Activated gamma-delta T cell treated with anti-CD3 and anti-CD28 coated beads, Interleukin-2, amount 50 U/mL, for 16 hours (primary cell): ENCODE measurements at places on chromosomes 13 and 19.

- DNase-seq = no peak
These were observed 12.4 kb upstream of the TINCR start for GRCh38 chr19:5580161-5580571.

GRCh38 chr19:55118401-55118991 lies 1.1 kb upstream of the PPP1R12C start:
- DNase-seq = no peak

- DNase-seq = no peak
These were observed 224.8 kb downstream of the NHLRC3 start for GRCh38 chr13:39263033-39263432.

DNA sequence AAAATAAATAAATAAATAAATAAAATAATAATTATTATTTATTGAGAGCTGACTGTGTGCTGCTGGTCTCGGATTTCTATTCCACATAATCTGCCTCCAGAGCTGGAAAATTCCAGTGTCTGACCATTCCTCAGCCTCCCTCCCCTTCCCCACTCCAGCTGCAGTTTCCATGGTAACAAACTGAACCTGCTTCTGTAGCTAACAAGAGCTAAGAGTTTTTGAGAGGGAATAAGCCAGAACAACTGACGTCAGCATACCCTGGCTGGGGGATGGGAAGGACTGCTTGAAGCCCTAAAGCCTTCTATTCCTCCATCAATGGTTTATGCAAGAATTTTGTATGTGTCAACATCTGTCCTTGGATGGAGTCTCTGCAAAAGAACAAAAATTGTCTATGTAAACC lies 26.0 kb upstream of the PEG3 start:
- DNase-seq = no peak

- DNase-seq = no peak
These were observed 1733.7 kb upstream of the PCDH20 start for GRCh38 chr13:63149375-63149774.

DNA sequence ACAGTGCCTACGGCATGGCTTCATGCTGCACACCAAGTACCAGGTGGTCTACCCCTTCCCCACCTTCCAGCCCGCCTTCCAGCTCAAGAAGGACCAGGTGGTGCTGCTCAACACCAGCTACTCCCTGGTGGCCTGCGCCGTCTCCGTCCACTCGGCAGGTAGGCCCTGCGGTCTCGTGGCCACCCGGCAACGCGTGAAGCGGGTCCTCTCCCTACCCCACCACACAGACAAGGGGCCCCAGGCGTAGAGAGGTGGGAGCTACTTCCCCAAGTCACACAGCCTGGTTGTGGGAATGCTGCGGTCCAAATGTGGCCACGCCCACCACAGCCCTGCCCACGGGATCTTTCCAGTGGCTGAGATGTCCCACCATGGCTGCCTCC lies 4.0 kb downstream of the DCAF15 start:
- DNase-seq = no peak

- DNase-seq = no peak
These were observed 63.8 kb downstream of the ING1 start for GRCh38 chr13:110777251-110777820.

DNA sequence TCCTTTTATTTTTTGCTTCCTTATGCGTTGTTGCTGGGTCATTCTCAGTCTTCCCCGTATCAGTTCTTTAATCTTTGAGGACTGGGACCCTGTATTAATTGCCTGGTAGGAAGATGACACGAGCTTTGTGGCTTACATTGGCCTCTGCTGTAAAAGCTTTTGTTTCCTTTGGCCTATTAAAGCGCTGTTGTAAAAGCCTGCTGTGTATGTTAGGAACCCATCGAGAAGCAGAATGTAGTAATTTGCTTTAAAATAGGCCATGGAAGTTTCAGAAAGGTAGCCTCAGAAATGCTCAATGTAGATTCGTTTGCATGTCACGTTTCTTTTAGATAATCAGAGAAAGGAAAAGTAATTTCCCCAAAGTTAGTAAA lies 257.5 kb upstream of the STARD13 start:
- no peak for DNase-seq

DNA sequence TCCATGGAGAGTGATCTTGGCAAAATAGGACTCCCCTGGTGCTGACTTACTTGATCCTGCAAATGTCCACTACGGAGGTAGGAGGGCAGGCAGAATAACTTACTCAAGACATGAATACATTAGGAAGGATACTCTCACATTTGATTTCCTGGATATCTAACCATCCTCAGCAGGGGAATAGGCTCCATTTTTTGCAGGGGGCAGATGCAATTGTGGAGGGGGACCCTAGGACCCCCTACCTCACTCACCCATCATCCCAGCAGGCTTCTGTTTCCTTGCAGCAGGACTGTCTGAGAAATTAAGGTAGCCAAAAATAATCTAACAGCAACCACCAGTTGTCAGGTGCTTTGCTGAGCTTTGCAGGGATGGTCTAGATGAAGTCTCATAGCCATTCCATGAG lies 482.0 kb downstream of the ZNF536 start:
- DNase-seq = no peak

DNA sequence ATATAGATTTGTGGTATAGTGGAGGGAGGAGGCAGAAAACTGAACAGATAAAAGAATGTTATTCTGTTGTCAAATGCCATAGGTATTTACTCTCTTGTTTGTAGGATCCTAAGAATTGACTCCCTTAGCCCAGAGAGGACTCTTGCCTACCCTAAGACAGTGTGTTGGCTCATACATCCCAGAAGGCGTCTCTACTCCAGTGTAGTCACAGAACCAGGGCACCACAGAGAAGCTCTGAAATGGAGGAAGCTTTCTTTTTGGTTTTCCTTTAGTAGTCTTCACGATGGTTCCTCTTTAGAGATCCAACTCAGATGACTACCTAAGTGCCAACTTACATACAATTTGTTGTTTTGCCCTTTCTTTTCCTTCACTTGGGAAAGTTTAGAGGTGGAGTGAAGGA lies 14.0 kb downstream of the GPR183 start:
- DNase-seq = no peak

DNA sequence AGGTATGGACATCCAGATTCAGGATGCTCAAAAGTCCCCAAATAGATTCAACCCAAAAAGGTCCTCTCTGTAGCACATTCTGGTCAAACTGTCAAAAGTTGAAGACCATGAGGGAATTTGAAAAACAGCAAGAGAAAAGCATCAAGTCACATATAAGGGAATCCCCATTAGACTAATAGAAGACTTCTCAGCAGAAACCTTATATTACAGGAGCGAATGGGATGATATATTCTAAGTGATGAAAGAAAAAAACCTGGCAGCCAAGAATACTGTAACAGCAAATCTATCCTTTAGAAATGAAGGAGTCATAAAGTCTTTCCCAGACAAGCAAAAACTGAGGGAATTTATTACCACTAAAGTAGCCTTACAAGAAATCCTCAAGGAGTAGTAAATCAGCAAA lies 29.7 kb downstream of the FXYD5 start:
- DNase-seq = no peak

DNA sequence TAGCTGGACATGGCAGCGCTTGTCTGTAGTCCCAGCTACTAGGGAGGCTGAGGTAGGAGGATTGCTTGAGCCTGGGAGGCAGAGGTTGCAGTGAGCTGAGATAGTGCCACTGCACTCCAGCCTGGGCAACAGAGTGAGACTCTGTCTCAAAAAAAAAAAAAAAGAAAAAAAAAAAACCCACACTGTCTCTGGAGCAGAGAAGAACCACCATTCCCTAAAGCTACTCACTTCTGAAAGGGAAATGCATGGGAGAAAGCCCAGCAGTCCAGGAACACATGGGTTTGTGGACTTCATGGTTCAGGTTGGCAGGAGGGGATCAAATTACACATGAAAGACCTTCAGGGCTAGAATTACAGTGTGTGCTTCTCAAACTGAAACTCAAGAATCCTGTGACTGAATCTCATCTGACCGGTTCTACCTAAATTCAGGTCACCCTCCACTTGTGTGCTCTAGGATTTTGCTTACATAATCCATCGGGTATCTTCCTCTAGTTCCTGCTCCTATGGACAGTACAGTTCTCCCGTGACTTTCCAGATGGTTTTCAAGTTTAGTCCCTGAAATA lies 30.2 kb upstream of the CPB2 start:
- DNase-seq = no peak

- no peak for DNase-seq
These were observed 1.0 kb downstream of the SNRNP70 start for GRCh38 chr19:49086296-49086695.

GRCh38 chr13:52158629-52159158 lies 703 bp downstream of the NEK3 start:
- DNase-seq = no peak

- DNase-seq = no peak
These were observed 128.9 kb downstream of the COG6 start for GRCh38 chr13:39784347-39784746.

DNA sequence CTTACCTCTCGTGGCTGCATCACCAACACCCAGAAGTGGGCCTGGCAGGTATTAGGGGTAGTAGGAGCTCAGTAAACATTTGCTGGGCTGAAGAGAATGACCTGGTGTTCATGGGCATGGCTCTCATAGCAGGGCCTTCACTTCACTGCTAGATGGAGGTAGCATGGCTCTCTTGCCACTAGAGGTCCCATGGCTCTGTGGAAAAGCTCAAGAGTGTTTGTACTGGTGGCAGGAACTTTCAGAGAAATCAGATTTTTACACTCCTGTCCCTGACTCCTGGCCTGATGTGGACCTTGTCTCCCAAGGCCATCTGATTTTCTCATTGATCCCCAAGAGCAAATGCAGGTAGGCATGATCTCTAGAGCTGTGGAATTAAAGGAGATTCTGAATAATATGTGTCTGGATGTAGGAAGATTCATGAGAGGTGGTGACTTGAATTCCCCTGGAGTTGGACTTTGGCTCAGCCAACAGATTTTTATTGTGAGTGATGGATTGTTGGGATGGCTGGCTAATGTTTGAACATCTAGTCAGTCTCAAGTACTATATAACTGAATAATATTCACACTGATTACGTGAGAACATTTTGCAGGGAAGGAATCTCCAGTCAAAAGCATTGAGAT lies 5.7 kb downstream of the ZNF574 start:
- no peak for DNase-seq

DNA sequence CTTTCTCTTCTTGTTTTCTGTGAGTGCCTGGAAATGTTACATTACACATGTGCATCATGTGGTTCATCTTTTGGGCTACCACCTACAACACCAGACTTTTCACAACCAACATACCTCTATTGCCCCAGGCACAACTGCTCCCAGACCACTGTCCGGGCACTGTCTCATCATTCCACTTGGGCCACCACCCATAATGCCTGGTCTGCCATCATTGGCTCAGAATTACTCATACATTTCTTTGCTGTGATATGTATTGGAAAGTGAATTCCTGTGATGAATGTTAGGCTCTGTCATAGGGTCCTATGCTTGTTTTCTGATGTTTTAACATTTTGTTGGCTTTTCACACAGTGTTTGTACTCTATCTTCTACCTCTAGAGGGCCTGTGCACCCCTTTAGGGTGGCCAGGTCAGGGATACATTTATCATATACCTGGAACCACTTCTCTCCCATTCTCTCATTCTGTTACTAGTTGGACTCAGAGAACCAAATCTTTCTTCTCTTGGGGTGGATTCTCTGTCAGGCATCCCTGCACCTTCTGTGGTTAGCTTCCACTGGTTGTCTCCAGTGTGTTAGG lies 172.8 kb downstream of the NHLRC3 start:
- DNase-seq = no peak

DNA sequence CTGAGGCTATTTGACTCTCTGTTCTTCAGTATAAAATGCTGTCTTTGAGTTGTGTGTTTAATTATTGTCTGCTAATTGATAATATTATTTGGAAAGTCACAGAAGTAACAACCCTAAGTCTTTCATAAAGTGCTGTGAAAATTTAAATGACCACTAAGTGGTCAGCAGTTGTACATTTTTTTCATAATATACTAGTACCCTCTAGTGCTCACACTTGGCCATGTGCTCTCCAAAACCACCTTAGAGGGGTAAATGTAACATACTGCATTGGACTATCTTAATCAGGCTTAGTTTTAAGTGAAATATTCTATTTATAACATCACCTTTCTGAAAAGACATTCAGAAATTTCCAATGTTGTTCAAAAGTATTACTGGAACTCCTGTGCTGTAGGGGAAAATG lies 745.3 kb downstream of the GPC5 start:
- no peak for DNase-seq

GRCh38 chr13:36054041-36054440 lies 77.1 kb downstream of the DCLK1 start:
- no peak for DNase-seq

DNA sequence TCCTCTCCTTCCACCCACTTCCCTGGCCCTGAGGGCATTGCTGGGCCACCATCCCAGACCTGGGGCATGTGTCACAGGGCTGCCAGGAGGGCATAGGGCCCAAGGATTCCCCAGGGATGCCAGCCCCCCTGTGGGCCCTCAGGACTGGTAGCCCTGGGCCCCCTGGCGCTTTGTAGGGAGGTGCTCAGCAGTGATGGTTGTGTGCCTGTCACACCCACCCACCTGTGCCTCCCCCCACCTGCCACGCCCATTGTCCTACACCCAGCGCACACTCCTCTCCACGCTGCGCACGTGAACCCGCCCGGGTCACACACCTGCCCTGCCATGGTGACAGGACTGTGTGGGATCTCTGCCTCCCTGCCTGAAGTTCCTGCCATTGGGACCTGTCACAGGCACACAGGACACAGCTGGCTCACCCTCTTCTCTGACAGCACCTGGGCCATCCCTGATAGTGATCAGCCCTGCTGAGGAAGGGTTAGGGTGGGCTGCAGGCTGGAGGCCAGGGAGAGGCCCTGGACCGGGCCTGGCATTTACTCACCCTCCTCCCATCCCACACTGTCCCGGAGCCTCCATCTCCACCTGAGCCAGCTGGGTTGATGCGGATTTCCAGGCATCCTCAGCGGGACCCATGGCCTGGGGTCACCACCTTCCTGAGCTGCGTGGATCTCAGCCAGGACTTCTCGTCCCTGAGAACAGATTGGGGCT lies 23.9 kb downstream of the WTIP start:
- no peak for DNase-seq

- DNase-seq = peak; percentile 56
These were observed 21.8 kb downstream of the HCN2 start for GRCh38 chr19:611481-611868.

DNA sequence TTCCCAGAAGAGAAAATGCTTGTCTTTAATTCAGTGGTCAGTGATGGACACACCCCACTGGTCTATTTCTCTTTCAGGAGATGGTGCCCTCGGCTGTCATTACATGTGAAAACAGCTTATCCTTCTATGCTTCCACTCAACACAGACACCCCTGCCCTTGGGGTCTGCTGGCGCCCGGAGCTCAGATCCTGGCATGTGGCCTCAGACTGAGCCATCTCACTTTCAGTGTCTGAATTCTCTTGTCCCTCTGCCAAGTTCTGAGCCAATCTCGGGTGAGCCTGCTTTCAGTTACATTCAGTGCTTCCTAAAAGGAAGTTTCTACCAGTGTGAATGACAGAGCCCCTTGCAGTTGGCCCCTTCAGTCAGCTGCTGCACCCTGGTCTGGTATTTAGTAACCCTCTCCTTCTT lies 293.6 kb downstream of the DNAJC15 start:
- DNase-seq = no peak

- DNase-seq = no peak
These were observed 9.4 kb downstream of the SLC25A23 start for GRCh38 chr19:6450166-6450565.

GRCh38 chr13:99122171-99122570 lies 78.5 kb upstream of the UBAC2 start:
- no peak for DNase-seq

GRCh38 chr19:31515931-31516330 lies 166.7 kb upstream of the TSHZ3 start:
- no peak for DNase-seq

- DNase-seq = no peak
These were observed 4.2 kb downstream of the POLR2E start for GRCh38 chr19:1090731-1091543.
